CD4-positive, alpha-beta T cell treated with Interleukin-10 for 1 hour (primary cell): ENCODE measurements at places on chromosomes 6 and 20.
A peak's percentile ranks its signal among the peaks of the same experiment; 100 is the strongest.

GRCh38 chr6:38997128-38997761, 51.3 kb upstream of the GLP1R start:
- DNase-seq = peak; percentile 14

GRCh38 chr6:90393232-90393884, 96.7 kb upstream of the BACH2 start:
- peak; percentile 80 for DNase-seq

DNA sequence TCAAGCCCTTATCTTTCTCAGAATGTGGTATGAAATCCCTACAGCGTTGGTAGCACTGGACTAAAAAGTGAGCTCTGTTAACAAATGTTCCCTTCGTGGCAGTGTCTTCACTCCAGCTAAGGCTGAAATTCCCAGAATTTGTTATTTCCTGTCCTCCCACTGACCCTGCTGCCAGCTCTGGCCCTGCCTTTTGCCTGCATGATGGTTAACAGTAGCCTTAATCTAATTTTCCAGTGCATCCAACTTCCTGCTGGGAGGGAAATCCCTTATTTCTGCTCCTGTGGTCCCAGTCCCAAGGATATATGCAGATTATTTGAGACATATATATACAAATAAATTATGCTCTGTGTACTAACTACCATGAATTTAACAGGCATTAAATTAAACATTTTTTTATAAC, 157.2 kb upstream of the CARMIL1 start:
- DNase-seq = no peak

DNA sequence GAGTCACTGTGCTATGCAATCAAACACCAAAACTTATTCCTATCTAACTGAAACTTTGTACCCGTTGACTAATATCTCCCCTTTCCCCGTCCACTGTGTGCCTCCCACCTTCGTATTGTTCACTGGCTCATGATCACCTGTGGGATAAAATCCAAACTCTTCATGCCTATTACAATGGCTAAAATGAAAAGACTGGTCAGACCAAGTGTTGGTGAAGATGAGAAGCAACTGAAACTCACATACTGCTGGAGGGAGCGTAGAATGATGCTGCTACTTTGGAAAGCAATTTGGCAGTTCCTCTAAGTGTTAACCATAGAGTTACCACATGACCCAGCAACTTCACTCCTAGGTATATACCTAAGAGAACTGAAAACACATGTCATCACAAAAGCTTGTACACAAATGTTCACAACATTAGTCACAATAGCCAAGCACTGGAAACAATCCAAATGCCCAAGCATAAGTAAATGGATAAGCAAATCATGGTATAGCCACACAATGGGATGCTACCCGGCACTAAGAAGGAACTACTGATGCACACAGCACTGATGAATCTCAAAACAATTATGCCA, 13.1 kb downstream of the RPS10 start:
- DNase-seq = no peak

- no peak for DNase-seq
Observed at GRCh38 chr6:38337819-38338465, 301.8 kb downstream of the BTBD9 start.

GRCh38 chr6:141123497-141123896, 1009.2 kb upstream of the GJE1 start:
- DNase-seq = no peak
